Muscle of leg (tissue), 16 donors: ENCODE measurements at places on chromosomes 3 and 15.
A peak's percentile ranks its signal among the peaks of the same experiment; 100 is the strongest.

DNA sequence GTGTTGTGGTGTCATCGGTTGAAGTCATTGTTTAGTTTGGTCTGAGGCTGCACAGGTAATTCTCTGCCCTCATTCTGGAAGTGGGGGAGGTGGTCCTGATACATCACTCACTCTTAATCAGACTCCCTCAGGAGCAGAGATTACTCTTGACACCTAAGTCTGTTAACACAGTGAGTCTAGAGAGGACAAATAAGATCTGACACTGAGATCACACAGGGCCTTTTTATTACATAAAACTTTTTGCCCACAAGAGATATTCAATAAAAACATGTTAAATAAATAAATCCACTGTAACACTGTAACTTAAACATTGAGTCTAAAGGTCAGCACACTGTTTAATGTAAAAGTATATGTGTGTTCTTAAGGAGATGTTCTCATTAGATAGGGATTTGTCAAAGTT is 57.1 kb upstream of the MBNL1 start:
- DNase-seq = no peak

GRCh38 chr3:191026746-191027145 is 164.3 kb upstream of the GMNC start:
- no peak for DNase-seq

DNA sequence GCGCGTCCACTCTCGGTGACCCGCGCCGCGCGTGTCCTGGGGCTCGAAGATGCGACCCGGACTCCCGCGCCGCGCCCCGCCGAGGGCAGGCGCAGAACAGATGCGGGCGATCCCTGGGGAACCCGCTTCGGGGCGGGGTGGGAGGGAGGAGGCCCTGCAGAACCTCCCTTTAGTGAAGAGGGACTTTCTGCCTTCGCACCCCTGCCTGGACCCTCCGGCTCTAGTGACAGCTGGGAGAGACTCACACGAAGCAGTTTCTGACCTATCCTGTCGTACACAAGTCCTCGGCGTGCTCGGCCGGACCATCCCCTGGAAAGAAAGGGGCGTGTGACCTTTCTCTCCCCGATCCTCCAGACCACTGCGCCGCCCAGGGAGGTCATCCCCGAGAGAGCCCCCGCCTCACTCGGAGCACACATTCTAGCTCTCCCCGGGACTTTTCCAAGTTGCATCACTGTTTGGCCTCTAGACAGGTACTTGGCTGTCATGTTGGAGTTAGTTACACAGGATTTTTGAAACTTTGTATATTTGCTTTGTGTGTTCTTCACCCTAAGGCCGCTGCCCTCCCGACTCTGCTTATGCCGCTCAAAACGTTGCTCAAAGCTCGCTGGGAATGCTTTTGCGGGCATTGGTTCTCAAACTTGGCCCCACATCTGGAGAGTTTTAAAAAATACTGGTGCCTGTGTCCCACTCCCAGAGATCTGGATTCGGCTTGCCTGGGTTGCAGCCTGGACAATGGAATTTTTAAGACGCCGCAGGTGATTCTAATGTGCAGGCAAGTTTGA is 582 bp downstream of the CGNL1 start:
- peak; percentile 60 for DNase-seq

GRCh38 chr3:108887777-108888176 is 65.2 kb downstream of the TRAT1 start:
- DNase-seq = no peak

- no peak for DNase-seq
Observed at GRCh38 chr3:28088811-28089526, 152.4 kb upstream of the CMC1 start.
